CD4-positive, alpha-beta T cell (primary cell): ENCODE measurements at places on chromosomes 7 and 10.

GRCh38 chr7:50393547-50394252 is 56.5 kb downstream of the FIGNL1 start:
- peak; percentile 70 for DNase-seq

- no peak for DNase-seq
These were observed 26.0 kb downstream of the RBM17 start for GRCh38 chr10:6114805-6115341.

DNA sequence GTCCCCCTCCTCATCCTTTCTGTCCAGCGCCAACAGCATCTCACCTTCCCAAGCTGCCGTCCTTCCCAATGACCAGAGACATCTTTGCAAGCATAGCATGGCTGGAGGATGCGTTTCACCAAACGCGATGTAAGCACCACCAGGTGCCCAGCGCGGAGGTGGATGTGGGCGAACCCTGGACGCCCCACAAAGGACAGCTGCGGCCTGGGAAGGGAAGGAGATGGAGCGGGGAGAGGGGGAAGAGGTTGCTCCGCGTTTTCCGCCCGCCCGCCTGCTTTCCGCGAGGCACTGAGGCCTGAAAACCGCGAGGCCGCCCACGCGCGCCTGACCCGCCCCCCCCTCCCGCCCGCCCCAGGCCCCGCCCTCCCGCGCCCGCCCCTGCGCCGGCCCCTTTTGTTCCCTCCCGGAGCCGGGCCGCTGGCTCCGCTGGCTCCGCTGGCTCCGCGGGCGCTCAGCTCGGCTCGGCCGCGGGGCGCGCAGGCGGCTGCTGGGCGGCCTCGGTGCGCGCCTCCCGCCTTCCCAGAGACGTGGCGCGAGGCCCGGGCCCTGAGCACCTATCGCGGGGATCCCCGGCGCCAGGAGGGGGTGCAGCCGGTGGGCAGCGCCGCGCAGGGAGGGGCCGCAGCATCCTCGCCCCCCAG is at the start of gene CLIP2:
TSS of gene CLIP2 (plus strand) at position 390 of the 641 bp plus-strand sequence. CDS start 28,140 bp downstream, outside the sequence.
- peak; percentile 70 for DNase-seq

DNA sequence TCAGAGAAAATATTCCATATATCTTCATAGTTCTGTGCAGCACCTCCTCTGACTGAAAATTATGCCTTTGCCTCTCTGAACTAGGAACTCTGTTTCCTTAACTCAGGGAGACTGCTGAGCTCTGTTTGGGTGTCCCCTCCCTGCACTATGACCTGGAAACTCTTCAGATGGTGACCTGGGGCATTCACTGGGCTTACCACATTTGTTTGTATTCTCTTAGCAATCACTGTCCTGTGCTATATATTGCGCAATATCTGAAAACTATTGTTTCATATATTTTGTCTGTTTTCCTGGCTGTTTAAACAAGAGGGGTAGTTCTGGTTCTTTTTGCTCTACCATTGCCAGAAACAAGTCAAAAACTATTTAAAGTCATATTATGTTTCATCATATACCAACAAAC is 181.8 kb upstream of the KIAA1217 start:
- no peak for DNase-seq

DNA sequence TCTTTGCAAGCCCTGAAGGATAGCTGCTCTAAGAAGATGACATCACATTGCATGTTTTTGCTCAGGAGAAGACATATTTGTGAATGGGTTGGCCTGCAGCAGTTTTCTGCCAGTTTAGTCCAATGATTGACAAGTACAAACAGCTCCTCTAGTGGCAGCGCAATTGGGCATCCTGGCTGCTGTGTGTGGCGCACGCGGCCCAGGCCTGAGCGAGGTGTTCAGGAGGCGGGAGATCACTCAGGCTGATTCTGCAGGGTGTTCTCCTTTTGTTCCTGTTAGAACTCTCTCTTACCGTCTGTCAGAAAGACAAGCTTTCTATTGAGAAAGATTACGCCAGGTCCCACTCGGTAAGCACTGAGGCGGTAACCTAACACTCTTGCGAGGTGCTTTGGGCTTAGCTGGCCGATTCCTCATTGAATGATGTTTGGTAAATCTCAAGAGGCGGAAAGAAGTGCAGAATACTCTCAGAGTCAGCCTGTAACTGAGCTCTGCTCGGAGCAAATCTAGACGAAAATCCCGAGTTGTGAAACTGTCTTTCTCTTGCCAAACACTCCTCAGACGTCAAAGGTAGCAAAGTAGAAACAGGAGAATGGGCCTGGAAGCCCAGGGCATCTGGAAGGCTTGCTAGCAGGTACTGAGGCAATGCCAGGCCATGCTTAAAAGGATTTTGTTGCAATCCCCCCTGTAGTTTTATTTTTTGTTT is 219.2 kb upstream of the BMPER start:
- DNase-seq, result no peak

DNA sequence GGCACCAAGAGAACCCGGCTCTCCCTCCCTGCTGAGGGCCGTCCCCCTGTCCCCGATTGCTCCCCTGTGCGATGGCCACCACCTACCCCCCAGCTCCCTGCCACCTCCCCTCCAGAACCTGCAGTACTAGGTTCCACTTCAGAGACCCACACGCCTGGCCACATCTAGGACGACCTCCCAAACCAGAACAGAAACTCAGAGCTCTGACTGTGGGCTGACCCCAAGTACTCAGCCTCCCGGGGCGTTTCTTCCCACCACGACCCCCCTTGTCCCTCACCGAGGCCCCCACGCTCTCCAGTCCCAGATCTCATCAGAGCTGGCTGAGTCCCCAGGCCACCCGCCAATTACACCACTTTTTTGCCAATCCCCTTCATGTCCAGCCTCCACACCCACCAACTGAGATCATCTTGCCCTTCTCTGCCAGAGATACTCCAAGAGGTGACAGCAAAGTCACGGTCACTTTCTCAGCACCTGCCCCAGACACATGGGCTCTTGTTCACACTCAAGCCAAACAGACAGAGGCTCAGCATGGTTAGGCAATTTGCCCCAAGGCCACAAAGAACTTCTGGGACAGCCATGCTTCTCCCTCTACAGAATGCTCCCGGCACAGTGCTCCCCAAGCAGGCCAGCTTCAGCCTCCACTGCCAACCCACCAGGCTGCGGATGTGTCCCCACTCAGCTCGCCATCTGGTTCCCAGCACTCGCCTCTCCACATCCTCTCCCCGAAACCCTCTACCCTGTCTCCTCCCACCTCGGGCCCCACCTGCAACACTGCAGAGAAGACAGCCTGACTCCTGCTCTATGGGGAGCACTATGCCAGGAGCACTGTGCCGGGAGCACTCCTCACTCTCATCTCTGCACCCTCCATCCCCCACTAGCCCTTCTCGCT is 4.7 kb downstream of the TMEM120A start:
- DNase-seq, result no peak
